ENCODE measurements at places on chromosomes 5 and 9.
A peak's percentile ranks its signal among the peaks of the same experiment; 100 is the strongest.

GRCh38 chr5:1917830-1918487 lies 35.2 kb upstream of the IRX4 start:
- DNase-seq: no peak

DNA sequence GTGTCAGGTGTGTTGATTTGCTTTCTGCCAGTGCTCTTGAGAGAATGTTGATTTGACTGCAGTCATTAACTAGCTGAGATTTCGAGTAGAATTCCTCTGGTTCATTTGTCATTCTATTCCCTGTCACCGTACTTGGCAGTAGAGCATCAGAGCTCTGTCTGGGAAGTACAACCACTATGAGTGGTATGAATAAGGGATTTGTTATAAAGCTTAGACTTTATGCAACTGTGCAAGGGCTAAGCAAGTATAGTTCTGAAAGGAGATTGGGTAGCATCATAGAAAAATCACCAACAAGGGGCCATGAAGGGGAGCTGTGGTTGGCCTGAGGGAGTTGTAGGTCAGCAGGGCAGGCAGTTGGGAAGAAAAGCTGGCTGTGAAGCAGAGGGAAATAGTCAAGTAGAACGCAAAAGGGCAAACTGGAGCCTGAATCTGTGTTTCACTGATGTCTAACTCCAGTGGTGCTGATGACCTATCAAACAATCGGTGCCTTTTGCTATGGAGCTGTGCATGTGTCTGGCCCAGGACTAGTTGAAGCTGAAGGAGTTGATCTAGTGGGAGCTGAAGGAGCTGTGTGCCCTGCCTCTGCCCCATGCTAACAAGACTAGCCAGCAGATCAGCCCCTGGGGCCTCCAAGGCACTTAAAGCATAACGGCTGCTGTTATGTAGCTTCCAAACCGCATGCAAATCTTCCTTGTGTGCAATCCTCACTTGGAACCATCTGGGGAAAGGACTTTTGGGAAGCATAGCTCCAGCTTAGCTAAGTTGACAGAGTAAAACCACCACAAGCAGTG lies 110.0 kb downstream of the SLC28A3 start:
- DNase-seq: no peak

GRCh38 chr5:96885518-96886338 lies 9.4 kb downstream of the ERAP2 start:
- peak; percentile 45 for DNase-seq

GRCh38 chr9:23258569-23258968 lies 567.5 kb downstream of the ELAVL2 start:
- no peak for DNase-seq

DNA sequence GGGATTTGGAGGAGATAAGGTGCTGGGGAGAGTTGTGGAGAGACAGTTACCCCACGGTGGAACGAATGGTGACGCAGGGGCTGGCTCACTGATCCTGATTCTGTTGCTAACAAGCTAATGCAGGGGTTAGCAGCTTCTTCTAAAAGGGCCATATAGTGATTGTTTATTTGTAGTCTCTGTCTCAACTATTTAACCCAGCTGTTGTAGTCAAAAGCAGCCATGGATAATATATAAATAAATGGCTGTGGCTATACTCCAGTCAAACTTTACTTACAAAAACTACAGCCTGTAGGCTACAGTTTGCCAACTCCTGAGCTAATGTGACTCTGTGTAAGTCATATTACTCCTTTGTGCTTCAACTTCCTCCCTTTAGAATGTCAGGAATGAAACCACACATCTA lies 21.8 kb downstream of the STOM start:
- DNase-seq: no peak

DNA sequence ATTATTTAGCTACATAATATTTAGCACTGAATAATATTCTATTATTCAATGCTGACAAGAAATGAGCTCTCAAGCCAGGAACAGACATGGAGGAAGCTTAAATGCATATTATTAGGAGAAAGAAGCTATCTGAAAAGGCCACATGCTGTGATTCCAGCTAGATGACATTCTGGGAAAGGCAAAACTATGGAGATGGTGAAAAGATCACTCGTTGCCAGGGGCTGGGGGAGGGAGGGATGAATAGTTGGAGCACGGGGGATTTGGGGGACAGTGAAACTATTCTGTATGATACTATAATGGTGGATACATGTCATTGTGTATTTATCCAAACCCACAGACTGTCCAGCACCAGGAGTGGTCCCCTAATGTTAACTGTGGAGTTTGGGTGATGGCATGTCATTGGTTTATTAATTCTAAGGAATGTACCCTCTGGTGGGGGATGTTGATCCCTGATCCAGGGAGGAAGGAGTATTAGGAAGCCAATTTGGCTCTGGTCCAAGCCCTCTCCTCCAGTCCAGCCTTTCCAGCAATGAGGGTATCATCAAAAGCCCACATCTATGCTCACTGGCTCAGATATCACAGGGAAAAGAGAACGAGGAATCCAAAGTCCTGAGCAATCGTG lies 162.5 kb downstream of the COL23A1 start:
- DNase-seq: no peak

DNA sequence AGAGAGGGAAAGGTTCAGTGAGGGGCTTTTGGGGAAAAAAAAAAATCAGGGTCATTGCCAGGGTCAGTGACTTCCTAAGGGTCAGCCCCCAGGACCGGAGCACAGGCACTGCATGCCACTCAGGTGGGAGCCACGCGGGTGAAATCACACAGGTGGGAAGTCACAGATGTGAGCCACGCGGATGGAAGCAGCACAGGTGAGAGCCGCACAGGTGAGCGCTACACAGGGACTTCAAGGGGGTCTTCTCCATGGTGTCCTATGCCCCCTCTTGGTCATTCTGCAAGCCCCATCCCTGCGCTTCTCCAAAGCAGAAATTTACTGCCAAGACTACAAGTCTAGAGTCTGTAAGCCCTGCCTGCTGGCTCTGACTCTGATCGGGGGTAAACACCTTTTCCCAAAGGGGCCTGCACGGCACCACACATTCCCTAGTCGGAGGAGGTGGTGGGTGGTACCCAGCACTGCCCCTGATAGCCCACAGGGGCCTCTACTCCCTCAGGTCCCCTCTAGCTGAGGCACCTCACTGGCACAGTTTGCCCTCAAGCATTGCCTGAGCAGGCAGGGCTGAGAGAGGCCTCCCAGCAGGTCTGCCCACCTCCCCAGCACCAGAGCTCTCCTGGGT lies 18.3 kb upstream of the OBP2B start:
- DNase-seq: no peak

- DNase-seq: no peak
These were observed 56.7 kb downstream of the MAT2B start for GRCh38 chr5:163562071-163562470.

DNA sequence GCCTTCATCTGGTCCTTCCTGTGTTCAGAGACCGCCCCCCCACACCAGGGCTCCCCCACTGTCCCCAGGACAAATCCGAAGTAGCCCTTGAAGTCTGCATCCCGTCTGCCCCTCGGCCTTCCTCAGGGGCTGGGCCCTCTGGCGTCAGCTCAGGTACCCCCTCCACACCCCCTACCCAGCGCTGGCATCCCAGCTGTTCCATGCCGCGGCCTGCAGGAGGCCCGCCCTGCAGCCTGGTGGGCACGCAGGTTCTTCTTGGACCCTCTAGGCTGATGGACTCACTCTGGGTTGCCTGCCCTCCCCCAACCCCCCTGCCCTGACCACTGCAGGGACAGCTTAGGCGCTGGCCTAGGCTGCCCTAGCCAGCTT lies 6.6 kb downstream of the SLC2A6 start:
- DNase-seq: no peak

- no peak for DNase-seq
These were observed 106.4 kb downstream of the SLC24A2 start for GRCh38 chr9:19682397-19682796.

GRCh38 chr9:95197692-95198271 lies 119.7 kb downstream of the FANCC start:
- DNase-seq: no peak

- peak; percentile 13 for DNase-seq
These were observed at the start of gene HAVCR2 for GRCh38 chr5:157108976-157109375. HAVCR2 (minus strand) TSS chr5:157109044; CDS start chr5:157108983, 61 bp downstream.

GRCh38 chr5:39294736-39295135 lies 69.6 kb downstream of the C9 start:
- no peak for DNase-seq

DNA sequence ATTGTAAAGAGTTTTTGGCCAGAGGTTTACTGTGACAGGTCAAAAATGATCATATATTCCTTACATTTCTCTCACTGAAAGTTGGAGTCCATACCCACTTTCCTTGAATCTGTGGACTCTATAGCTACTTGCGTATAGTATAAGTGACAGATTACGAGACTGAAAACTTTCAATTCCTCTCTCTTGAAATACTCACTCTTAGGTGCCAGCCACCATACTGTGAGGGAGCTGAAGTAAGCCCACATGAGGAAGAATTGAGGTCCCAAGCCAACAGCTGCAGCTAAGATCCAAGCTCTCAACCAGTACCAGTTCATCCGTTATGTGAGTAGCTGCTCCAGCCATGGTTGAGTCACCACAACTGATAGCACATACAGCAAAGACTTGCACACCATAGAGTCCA lies 128.1 kb upstream of the FAM174A start:
- DNase-seq: no peak

GRCh38 chr5:167918813-167919483 lies 372.5 kb upstream of the WWC1 start:
- DNase-seq: no peak

DNA sequence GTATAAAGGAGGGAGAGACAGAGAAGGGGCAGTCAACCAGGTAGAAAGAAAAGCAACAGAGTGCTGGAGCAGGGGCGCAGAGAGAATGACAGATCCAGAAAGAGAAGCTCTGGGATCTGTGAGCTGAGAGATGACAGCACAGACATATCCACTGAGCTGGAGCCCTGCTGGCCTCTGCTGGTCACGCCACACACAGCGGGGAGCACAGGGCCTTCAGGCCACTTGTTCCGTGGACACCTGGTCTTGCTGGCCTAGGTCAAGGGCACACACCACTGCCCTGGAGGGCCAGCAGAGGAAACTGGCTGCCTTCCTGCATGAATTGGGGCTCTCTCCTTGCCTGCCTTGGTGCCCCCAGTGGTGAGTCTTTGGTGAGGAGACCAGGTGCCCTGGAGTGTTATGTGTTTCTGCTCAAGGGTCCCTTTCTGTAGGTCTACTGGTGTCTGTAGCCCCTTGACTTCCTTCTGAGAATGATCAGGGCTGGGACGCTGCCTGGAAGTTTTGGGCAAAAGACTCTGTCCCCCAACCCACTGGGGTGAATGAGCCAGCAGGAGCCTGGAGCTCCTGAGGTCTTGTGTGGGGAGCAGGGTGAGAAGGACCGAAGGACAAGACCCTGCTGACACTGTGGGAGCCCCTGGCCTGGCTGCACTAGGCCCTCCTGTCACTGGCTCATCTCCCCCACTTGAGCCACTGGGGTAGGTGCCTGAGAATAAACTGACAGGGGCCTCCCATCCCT lies 59.2 kb upstream of the ADAMTS2 start:
- no peak for DNase-seq

DNA sequence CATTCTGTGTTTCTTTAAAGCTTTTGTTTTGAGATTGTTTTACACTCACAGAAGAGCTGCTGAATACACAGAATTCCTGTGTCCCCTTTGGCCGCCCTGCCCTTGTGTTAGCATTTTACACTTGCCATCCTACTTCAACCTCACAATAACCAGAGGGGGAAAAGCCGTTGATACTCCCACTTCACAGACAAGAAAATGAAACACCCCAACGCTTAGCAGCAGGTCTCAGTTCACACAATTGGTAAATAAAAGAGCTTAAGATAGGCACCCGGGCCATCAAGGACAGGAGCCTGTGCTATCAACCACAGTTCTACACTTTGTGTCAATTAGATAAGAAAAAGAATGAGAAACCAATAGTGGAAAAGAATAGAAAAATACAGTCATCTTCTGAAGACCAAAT lies 178.0 kb downstream of the SYK start:
- DNase-seq: no peak

GRCh38 chr9:114518599-114519022 lies 13.3 kb upstream of the WHRN start:
- DNase-seq: no peak

DNA sequence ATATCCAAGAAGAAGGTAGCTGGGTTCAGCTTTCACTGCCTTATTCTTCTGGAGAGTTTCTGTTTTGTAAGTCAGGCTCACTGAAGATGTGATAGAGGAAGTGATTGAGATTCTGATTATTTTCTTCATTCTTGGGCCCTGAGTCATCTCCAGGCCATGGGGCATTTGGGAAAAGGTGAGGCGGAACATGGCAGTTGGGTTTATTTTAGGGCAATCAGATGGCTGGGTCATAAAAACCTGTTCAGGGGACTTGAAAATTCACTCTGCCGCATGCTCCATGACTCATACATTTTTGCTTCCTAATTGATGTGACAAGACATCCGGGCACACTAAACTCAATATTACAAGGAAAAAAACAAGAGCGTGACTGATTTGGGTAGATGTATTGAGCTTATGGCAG lies 265.7 kb upstream of the KLF4 start:
- no peak for DNase-seq

DNA sequence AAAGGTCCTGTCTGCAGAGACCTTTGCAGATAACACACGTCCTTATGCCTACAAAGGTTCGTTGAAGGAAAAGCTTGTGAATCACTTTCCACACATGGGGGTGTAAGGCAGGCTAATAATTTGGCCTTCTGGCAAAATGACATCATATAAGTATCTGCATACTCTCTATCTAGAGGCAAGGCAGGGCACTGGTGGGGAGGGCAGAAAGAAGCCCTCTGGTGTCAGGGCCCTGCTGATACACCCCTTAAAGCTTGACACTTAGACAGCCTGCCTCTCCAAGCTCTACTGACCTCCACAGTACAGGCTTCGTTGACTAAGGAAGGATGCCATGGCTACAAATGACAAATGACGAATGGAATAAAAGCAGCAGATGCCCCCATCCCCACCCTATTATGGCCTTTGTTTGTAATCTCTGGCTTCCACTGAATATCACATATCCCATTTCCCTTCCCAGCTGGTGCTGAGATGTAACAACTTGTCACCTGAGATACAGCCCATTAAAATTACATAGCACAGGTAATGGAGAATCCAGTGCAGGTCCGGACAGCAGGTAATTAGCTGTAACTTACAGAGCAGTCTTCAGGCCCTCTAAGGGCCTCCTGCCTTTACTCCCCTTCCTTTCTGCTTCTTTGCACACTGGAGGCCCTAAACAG lies 76.9 kb upstream of the IFNK start:
- DNase-seq: no peak

DNA sequence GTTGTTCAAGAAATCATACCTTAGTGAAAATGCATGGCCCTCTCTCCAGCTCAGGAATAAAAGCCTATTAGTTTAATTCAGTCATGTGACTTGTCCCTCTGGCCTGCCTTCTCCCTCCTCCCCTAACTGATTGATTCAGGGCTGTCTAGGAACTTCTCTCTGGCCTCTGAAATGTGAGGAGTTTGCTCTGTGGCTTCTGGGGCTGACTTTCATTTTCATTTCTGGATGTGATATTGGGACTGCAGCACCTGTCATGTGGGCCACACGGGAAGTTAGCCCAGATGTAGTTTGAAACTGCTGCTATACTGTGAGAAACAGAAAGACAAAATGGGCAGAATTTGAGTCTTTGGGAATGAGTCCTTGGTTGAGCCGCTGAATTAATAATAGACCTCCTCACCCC lies 44.8 kb downstream of the PARP8 start:
- peak; percentile 9 for DNase-seq

DNA sequence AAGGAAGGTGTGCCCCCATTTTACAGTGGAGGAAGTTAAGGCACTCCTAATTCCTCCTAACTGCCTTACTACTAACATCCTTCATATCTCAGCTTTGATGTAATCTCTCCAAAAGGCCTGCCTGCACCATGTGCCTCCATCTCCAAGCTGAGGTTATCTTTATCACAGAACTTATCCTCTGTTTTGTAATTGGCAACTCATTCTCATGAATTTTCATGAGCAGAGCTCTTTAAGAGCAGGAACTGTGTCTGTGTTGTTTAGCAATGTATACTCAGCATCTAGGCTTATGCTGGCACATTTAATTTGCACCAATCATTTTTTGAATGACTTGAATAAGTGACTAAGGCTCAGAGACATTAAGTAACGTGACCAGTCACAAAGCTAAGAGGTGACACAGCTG lies 147.9 kb upstream of the VLDLR start:
- DNase-seq: no peak
